ENCODE measurements at places on chromosomes 4 and X.

GRCh38 chrX:118025226-118025625, 91.4 kb downstream of the KLHL13 start:
- no peak for DNase-seq

- DNase-seq = no peak
These were observed 118.4 kb downstream of the COL25A1 start for GRCh38 chr4:109183931-109184490.

- DNase-seq = no peak
These were observed 65.8 kb downstream of the EPHA5 start for GRCh38 chr4:65604515-65604914.

DNA sequence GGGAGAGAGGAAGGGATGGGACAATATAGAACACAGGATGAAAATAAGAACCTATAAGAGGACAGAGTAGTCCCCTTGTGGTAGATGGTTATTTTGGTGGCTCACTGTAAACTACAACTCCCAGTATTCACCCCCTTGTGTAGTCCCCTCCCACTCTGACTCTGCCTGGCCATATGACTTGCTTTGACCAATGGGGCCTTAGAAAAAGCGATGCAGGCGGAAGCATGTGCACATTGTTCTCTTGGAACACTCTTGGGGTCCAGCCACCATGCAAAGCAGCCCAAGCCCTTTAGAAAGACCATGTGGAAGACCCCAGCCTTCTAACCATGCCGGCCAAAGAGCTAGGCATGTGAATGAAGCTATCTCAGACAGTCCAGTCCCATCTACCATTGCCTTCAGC, 415.0 kb downstream of the BCOR start:
- DNase-seq = no peak

GRCh38 chrX:153406011-153406410, 4.9 kb upstream of the PNMA6E start:
- DNase-seq = no peak

GRCh38 chr4:21512353-21512752, 436.2 kb downstream of the KCNIP4 start:
- no peak for DNase-seq

DNA sequence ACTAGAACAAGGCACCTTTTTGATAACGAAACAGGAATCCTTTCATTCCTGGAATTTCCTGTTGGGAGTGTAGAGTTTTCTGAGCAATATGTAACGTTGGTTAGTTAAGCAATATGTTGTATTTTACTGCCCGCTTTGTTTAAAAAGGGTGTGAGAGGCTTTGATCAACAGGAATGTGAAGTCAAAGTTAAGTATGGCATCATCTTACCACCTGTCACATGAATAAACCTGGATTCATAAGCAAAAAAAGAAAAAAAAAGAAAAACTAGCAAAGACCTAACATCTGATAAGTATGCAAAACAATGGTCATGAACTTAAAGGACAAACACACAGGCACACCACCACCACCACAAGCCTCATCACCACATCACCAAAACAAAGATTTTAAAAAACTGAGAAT, 7.1 kb upstream of the CXCL5 start:
- no peak for DNase-seq

GRCh38 chrX:23662853-23663252, 4.4 kb upstream of the PRDX4 start:
- no peak for DNase-seq

DNA sequence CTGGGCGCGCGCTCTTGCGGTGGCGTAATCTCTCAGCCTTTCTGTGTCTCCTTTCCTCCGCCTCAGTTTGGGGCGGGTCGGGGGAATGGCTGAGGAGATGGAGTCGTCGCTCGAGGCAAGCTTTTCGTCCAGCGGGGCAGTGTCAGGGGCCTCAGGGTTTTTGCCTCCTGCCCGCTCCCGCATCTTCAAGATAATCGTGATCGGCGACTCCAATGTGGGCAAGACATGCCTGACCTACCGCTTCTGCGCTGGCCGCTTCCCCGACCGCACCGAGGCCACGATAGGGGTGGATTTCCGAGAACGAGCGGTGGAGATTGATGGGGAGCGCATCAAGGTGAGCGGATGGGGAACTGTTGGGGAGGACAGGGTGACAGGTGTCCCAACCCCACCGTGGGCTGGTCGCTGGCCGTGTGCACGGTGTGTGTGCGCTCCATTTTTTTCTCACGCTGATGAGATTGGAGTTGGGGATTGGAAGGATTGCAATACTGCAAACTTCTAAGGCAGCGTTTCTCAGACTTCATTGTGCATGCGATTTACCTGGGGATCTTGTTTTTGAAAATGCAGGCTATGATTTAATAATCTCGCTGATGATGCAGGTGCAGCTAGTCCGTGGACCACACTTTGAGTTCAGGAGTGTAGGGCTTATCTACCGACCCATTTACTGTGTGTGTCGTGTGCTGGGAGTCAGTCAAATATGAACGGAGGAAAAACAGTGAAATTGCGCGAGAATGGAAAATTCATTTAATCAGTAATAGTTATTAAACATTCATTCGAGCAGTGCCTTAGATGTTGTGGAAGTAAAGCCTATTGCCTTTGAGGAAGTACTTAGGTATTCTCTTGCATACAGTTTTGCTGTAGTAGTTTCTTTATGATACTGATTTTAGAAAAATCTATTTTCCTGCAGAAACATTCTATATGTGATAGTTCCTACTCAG, at the start of gene RAB33B:
Gene RAB33B (plus strand): TSS at position 11 of the 935 bp plus-strand sequence. CDS start 75 bp downstream, at position 86.
- DNase-seq = no peak

- DNase-seq = no peak
These were observed 51.3 kb upstream of the FRMPD3 start for GRCh38 chrX:107398115-107398514.

DNA sequence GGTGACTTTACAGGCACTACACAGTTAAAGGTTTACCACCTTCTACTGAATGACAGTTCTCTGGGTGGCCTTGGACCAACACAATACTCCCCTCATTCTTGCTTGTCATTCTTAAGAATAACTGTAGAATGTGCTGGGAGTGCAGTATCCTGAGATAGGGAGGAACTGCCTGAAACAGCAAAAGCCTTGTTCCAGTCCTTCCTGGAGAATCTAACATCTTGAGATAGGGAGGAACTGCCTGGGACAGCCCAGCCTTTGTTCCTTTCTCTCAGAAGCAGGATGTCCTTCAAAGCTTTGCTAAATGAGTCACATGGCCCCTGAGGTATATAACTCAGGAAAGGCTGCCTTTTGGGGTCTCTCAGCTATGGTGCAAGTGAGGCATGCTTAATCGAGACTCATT, 145.7 kb upstream of the MBNL3 start:
- no peak for DNase-seq

GRCh38 chr4:102862016-102862415, 6.8 kb upstream of the CISD2 start:
- DNase-seq = no peak

DNA sequence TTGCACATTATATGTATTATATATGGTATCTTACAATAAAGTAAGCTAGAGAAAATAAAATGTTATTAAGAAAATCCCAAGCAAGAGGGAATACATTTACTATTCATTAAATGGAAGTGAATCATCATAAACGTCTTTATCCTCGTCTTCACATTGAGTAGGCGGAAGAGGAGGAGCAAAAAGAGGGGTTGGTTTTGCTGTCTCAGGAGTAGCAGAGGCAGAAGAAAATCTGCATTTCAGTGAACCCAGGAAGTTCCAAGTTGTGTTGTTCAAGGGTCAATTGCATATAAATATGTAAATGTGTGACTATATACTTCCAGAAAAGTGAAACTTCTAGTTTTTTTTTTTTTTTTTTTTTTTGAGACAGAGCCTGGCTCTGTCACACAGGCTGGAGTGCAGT, 301.4 kb downstream of the TMA16 start:
- no peak for DNase-seq

DNA sequence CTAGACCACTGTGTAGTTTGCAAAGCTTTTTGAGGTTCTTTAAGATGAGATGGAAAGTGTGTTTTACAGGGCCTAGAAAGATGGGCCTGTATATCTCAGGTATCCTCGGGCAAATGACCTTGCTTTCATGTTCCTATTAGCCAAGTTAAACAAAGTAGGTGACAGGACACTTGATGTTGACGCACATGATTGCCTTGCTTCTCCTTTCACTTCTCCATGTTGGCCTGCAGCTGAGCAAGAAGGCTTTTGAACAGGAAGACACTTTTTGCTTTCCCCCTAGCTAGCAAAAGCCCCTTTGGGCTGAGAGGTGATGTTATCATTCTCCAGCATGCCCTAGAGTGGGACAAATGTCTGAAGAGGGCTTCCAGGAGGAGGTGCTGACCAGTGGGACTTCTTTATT, 202.1 kb downstream of the GPC3 start:
- DNase-seq = no peak

GRCh38 chrX:101460669-101461068, 24.6 kb upstream of the ARMCX4 start:
- DNase-seq = no peak

DNA sequence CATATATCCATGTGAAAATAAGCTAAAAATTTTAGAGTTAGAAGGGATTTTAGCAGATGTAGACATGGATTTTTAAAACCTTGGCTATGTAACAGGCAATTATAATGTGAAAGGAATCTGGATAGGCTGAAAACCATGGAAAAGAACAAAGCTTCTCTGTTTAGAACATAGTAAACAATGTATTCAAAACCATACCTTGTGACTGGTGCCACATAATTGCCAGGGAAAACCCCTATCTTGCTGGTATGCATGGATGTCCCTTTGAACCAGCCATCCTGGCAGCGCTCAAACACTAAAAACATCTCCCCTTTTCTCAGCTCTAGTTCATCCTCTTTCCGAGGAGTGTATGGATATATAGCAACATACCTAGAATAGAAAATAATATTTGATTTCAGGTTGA, 110.6 kb upstream of the CBR4 start:
- no peak for DNase-seq

GRCh38 chrX:21781525-21781924, 23.6 kb upstream of the SMPX start:
- DNase-seq = no peak

DNA sequence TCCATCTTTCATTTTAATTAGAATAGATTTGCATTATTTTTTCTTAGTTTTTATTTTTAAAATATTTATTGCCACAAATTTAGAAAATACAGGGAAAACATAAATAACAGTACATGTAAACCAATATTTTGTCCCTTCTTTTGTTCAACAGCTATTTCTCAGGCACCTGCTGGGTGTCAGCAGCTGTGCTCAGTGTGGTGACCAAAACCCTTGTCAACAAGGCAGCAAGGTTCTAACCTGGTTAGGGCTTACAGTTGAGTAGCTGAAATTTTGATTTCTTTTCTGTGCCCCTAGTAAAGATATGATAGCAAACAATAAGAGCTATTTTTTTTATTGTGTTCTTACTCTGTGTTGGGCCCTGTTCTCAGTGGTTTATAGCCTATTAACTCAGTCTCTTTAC, 128.1 kb downstream of the PTTG2 start:
- DNase-seq = no peak

GRCh38 chrX:138082896-138083295, 517.0 kb downstream of the ZIC3 start:
- DNase-seq = no peak

DNA sequence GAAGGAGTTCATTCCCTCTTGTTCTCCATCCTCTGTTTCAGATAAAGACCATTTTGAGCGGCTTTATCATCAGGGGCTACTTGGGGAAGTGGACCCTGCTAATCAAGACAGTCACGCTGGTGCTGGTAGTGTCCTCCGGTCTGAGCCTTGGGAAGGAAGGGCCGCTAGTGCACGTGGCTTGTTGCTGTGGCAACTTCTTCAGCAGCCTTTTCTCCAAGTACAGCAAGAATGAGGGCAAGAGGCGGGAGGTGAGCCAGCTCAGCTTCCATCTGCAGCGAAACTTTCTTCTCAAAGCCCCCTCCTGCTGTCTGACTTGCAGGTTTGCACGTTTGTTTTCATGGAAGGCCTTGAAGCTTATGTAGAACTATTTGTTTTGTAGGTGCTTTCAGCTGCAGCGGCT, 49.5 kb downstream of the CLCN4 start:
- DNase-seq = no peak
